ENCODE measurements at places on chromosomes 1 and 21.

- DNase-seq: no peak
Observed at GRCh38 chr1:176323472-176323871, 116.4 kb upstream of the COP1 start.

GRCh38 chr1:182791281-182792179, 2.0 kb downstream of the NPL start:
- no peak for DNase-seq

DNA sequence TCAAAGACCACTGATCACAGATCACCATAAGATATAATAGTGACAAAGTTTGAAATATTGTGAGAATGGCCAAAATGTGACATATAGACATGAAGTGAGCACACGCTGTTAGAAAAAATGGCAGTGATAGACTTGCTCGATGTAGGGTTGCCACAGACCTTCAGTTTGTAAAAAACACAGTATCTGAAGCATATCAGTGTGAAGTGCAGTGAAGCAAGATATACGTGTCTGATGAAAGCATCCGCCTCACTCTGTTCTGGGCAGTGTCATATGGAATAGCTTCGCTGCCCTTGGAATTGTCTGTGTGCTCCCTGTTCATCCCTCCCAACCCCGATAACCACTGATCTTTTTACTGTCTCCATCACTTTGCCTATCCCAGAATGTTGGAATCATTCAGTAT, 50.7 kb downstream of the GALNT2 start:
- DNase-seq: no peak

DNA sequence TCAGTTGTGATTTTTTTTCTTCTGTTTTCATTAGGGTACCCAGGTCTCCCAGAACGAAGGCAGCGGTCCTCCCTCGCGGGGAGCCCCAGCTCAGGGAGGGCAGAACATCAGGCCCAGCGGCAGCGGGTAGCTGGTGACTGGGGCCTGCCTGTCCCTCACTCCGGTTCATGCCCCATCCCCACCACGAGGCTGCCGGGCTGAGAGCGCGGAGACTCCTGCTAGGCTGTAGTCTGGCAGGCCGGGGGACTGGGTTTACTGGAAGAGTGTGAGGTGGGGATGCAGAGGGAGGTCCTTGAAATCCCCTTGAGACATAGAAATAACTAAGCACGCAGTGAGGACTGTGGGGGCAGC, 10.5 kb downstream of the BRINP2 start:
- no peak for DNase-seq

- DNase-seq: no peak
Observed at GRCh38 chr1:42743317-42744147, 3.5 kb upstream of the CLDN19 start.

GRCh38 chr1:42955311-42956063, 3.2 kb downstream of the SLC2A1 start:
- no peak for DNase-seq

DNA sequence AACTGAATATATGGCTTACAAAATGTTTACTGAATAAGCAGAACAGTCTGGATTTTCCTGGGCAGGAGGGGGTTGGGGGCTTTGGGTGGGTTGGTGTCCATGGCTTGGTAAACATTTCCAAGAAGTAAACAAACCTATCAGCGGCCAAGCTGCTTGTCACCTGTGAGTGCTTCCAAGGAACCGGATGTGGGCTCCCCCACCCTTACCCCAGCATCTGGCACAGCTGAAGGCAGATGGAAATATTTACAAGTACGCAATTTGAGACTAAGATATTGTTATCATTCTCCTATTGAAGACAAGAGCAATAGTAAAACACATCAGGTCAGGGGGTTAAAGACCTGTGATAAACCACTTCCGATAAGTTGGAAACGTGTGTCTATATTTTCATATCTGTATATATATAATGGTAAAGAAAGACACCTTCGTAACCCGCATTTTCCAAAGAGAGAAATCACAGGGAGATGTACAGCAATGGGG, at the start of gene CLCA1:
Gene CLCA1, plus strand, starts transcription at position 427 of the 477 bp plus-strand sequence. Its CDS starts 45 bp downstream, at position 472.
- DNase-seq: no peak

- no peak for DNase-seq
Observed at GRCh38 chr1:1051127-1051810, 22.8 kb downstream of the RNF223 start.

- DNase-seq: no peak
Observed at GRCh38 chr1:218336328-218336727, 8.8 kb upstream of the TGFB2 start.

DNA sequence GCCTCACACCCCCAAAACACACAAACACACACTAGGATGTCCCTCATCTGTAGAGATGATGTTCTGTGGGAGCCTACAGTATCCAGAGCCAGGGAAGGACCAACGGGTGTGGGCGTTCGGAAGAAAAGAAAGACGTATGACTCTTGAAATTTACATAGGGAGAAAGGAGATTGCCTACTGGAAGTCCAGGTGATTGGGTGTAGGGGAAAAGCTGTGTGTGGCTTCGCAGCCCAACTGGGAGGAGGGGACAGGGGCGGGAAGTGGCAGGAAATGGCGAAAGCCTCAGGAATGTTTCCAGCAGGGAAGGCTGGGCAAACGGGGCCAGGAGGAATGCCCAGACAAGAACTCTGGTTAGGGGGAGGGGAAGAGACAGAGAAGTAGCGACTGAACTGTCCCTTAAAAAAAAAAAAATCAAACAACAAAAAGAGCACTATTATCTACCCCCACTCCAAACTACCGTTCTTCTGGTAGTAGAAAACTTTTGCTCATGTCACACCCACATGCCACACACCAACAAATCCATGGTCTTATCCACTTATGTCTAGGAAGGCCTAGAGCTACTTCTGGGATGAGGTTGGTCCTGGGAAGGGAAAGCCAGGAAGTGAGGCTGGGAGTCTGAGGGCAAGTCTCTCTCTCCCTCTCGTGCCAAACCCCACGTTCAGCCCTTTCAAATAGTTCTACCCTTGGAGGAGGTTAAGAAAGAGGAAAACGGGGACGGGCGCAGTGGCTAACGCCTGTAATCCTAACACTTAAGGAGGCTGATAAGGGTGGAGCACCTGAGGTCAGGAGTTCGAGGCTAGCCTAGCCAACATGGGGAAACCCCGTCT, 1.8 kb upstream of the CKS1B start:
- peak; percentile 86 for DNase-seq

GRCh38 chr1:151681923-151682322, 34.7 kb downstream of the CELF3 start:
- no peak for DNase-seq

DNA sequence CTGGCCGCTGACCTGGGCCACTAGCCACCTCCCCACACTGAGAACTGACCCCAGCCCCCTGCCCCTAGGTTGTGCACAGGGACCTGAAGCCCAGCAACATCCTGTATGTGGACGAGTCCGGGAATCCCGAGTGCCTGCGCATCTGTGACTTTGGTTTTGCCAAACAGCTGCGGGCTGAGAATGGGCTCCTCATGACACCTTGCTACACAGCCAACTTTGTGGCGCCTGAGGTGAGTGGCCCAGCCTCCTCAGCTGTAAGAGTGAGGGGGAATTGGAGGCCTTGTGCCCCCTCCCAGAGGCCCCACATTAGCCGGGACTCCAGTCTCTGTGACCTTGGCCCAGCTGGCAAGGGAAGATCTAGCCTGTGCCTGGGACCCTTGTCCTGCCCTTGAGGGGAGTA, 41.8 kb downstream of the RPS6KA1 start:
- DNase-seq: no peak

GRCh38 chr1:36864182-36864822, 170.0 kb downstream of the GRIK3 start:
- DNase-seq: no peak

DNA sequence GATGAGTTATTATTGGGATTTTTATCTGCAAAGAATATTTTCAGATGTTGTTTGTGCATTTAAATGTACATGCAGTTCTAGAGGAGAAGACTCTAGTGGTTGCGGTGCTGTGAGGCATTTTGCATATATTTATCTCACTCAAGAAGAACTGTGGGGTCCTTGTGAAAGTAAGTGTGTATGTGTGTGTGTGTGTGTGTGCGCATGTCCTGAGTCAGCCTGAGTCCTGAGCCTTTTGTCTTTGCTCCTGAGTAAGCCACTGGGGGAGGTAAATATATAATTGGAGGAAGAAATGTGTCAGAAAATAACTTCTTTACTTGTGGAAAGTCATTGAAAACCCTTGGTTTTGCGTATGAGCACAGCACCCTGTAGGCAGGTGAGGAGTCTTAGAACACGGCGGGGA, 55.6 kb upstream of the CD34 start:
- DNase-seq: no peak

- no peak for DNase-seq
Observed at GRCh38 chr1:232557502-232558191, 72.3 kb downstream of the SIPA1L2 start.

- DNase-seq: no peak
Observed at GRCh38 chr1:15264769-15265168, 17.7 kb downstream of the FHAD1 start.

DNA sequence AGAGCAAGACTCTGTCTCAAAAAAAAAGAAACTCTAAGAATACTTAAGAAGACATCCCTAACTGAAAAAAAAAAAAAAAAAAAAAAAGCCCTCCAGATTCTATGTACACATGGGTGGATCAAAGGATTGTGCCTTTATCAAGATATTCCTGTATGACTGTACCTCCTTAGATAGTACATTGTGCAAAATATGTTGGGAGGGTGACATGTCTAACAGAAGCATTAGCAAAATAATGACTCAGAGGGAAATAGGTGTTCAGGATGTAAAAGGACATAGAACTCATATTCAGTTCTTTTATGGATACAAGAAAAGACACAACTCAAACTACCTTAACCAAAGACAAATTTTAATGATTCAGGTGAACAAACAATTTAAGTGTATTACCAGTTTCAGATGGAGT, 269.8 kb upstream of the KAZN start:
- no peak for DNase-seq

DNA sequence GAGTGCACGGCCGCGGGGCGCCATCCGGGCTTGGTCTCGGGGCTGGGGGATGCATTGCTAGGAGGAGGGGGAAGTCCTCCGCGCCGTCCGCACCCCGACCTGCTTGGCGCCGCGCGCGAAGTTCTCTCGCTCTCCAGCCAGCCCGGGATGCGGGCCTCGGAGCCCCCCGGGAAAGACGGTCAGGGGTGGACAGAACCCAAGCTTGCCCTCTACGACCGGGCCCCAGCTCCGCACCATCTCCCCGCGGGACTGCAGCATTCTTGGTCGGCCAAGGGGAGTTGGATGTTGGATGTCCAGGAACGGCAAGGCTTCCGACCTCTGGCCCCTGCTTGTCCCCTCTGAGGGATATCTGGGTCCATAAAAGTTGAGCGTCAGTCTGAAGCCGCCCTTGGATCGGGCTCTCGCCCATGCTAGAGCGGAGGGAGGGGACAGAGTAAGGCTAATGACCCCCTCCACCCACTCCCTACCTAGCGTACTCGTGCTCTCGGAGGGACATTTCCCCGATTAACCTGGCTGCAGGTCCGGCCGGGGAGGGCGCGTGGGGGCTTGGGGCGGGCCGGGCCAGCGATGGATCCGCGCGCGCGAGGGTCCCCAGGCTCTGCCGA, 522 bp downstream of the DISP3 start:
- DNase-seq: no peak

GRCh38 chr21:43925609-43926008, 60.6 kb downstream of the AGPAT3 start:
- DNase-seq: no peak
